ENCODE measurements at places on chromosomes 3 and 15.

DNA sequence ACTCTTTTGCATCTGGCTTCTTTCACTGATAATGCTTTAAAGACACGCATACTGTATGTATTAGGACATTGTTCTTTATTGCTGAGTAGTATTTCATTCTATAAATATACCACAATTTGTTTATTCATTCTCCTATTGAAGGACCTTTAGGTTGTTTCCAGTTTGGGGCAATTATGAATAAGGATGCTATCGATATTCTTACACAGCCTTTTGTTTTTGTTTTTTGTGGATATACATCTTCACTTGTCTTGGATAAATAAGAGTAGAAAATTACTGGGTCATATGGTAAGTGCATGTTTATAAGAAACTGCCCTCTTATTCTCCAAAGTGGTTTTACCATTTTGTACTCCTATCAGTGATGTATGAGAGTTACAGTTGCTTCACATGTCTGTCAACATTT, 61.8 kb upstream of the GOLGA6B start:
- no peak for DNase-seq

DNA sequence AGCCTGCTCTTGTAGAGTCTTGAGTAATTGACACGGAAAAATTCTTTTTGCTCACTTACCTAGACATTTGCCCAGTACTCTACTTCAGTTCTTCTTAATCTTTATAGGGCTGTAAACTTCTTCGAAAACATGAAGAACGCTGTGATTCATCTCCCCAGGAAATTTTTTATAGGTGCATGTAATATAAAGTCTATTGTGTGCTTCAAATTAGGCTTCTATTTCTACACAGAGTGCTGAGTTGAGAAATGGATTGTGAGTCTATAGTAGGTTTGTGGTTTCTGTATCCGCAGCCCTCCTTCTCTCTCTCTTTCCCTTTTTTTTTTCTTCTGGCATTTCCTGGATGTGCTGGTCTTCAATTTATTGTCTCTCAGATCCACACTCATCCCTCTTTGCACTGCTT, 183.3 kb upstream of the DCBLD2 start:
- no peak for DNase-seq

GRCh38 chr3:184741798-184742675, 30.2 kb upstream of the MAGEF1 start:
- no peak for DNase-seq

DNA sequence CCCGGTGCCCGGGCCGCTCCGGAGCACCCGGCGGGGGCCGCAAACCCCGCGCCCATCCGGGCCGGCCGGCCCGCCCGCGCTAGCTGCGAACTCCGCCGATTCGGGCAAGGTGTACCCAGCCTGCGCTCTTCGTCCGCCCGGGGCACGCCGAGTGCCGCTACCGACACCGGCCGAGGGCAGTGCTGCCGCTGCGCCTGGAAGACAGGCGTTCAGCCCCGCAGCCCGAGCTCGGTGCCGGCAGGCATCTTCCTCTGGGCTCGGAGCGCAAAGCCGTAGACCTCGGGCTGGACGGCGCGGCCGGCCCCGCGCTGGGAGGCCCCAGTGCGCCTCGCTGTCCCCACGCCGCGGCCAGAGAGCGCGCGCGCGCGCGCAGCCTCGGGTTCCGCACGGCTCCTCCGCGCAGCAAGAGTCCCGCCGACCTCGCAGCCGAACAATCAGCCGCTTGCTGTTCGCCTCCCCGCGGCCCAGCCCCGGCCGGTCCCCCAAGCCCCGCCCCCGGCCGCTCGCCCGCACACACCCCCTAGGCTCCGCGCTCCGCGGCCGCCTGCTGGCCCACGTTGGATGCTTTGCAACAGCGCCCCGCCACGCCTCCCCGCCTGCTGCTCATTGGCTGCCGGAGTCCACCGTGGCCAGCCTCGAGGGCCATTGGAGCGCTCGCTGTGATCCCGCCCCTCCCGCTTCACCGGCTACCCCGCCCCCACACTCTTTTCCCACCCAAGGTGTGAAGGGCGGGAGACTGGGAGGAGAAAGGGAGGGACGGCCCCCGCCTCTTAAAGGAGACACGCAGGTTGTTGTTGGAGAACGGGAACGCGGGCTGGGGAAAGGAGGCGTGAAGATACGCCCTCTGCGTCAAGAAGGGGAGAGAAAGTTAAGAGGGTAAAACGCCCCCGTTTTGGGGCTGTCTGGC, at the start of gene LRIG1:
Gene LRIG1 (minus strand): TSS at position 447 of the 907 bp plus-strand sequence. CDS start 615 bp downstream, outside the sequence.
- DNase-seq, result peak; percentile 88

DNA sequence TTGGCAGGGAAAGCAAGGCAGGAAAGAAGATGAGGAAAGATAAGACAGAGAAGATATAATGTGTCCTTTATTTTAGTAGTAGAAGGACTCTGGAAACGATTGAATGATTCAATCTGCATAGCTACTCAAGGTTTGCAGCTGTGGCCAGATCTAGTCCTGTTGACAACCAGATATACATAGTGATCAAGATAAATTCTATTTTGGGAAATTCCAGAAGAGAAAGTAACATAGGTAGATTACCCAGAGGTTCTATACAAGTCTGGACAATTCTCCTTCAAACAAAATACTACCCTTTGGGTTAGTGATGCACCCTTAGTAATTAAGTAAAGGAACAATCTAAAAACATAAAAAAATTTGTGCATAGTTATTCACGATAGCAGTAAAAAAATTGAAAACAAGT, 9.4 kb downstream of the TERC start:
- no peak for DNase-seq

- DNase-seq, result no peak
Measured at GRCh38 chr3:141544697-141545096, 57.9 kb downstream of the RASA2 start.

DNA sequence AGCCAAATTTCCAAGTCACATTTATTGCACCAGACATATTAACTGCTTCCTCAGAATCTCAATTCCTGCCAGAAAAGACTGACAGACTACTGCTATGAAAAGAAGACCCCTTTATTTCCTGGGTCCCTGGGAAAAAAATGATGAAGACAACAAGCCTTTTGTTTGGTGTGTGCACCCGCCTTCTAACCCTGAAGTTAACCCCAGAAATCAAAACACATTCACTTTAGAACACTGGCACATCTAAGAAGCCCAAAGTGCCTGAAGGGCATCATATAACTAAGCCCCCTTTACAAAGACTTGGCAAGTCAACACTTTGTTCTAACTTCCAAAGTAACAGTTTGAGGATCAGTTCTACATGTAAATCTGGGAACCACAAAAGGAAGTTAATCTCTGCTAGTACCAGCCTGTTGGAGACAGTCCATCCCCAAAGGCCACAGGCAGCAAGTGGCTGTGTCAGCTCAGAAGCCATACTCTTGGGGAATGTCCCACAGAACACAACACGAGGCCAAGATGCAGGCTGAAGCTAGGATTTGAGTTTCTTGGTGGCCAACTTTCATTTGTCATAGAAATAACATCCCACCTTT, 16.3 kb upstream of the ATP1B3 start:
- no peak for DNase-seq

DNA sequence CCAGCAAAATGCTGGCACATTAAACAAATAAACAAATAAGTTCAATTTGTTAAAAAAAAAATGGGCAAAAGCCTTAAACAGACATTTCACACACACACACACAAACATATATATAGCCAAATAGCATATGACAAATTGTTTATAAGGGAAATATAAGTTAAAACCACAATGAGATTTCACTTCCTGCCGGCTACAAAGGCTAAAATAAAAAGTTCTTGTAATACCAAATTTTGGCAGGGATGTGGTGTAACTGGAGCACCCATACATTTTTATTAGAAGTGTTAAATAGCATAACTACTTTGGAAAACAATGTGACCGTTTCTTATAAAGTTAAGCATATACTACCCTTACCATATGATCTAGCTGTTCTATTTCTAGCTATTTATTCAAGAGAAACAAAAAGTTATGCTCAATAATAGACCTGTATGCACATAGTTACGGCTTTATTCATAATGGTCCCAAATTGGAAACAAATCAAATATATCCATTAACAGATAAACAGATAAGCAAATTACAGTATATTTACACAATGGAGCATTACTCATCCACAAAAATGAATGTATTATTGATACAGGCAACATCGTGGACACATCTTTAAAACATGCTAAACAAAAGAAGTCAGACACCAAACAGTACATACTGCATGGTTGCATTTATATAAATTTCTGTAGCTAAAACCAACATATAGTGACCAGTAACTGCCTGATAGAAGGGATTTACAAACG, 93.9 kb downstream of the EOMES start:
- DNase-seq, result no peak

DNA sequence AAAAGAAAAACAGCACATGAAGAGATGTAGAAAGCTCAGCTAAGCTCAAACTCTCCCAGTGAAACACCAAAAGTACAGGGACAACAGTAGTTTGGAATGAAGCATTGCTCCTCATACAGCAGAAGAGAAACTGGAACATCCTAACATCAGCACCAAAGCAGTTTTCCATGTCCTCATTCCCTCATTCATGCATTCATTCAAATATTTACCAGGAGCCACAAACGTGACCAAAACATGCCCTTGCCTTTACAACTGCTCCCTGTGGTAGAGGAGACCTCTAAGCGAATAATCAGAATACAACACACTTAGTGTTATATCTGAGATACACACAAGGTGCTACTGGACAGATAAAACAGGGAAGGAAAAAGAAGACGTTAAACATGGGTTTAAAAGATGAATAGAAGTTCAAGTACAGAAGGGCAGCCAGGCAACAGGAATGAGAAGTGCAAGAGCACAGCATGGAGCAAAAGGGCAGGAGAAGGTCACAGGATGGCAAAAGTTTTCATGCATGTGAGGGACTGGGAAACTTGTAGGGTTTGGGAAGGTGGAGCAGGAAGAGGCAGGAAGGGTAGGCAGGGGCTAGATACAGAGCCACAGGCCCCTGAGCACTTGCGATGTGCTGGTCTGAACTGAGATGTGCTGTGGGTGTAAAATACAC, 58.5 kb upstream of the LMCD1 start:
- no peak for DNase-seq

- no peak for DNase-seq
Measured at GRCh38 chr3:36558961-36559360, 178.7 kb downstream of the STAC start.

- DNase-seq, result no peak
Measured at GRCh38 chr3:71469138-71469435, 114.4 kb downstream of the FOXP1 start.

DNA sequence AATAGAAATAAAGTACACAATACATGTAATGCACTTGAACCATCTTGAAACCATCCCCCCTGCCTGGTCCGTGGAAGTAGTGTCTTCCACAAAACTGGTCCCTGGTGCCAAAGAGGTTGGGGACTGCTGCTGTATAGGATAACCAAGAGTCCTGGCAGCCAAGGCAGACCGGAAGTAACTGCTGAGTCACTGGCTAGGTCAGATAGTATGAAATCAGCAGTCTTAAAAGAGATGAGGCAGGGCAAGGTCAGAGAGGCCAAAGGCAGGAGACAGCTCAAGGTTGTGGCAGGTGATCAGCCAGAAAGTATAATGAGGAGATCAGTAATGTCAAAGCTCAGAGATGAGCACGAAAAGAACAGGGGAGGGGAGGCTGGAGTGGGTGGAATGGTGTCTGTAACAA, 60.2 kb downstream of the MAP3K13 start:
- no peak for DNase-seq

DNA sequence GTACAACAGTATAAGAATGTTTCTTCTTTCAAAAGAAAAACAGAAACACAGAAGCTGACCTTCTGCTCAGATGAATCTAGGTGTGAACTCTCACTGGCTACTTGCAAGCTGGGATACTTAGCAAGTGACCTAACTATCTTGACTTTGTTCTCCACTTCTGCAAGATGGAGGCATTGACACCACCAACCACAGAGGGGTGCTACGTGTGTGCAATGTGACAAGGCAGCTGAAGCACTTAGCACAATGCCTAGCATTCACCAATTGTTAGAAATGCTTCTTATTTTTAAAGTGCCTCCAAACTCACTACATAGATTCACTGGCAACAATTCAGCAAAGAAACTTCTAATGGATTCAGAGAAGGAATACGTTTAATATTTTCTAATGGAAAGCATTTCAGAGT, 331.4 kb upstream of the WNT5A start:
- DNase-seq, result no peak

DNA sequence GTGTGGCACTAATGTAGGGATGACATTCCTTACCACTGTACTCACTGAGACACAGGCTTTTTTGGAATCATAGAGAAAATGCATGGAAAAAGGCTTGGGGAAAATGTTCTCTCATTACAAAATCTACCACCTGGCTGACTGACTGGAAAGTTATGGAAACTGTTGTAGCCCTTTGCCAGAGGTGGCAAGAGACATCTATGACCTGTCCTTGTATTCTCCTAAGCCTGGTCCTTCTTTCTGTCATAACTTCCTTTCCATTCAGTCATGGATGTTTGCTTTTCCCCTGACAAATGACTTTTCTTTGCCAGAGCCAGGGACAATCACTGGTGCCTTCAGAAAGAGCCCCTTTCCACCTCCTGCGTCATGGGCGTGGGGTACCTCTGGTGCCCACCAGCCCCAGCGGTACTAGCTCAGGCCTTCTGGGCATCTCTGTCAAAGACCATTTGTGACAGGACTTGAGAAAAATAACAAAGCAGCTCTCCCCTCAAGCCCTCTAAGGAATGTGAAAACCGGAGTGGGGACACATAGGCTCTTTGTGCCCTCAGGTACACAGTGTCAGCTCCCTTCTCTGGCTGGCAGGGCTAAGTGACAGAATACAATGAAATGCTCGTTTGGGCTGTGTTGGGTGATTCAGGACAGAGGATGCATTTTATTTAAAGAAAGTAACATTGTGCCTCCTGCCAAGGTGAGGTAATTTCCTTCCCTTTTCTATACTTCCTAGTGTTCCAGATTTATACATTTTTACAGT, 381.1 kb upstream of the RASGRP1 start:
- no peak for DNase-seq

GRCh38 chr3:39810647-39811161, 1.3 kb downstream of the MYRIP start:
- no peak for DNase-seq

- no peak for DNase-seq
Measured at GRCh38 chr3:114207768-114208167, 28.9 kb upstream of the DRD3 start.
